ENCODE measurements at places on chromosomes 2 and 18.
A peak's percentile ranks its signal among the peaks of the same experiment; 100 is the strongest.

GRCh38 chr2:162233197-162233596 is 10.0 kb downstream of the FAP start:
- DNase-seq, result no peak

DNA sequence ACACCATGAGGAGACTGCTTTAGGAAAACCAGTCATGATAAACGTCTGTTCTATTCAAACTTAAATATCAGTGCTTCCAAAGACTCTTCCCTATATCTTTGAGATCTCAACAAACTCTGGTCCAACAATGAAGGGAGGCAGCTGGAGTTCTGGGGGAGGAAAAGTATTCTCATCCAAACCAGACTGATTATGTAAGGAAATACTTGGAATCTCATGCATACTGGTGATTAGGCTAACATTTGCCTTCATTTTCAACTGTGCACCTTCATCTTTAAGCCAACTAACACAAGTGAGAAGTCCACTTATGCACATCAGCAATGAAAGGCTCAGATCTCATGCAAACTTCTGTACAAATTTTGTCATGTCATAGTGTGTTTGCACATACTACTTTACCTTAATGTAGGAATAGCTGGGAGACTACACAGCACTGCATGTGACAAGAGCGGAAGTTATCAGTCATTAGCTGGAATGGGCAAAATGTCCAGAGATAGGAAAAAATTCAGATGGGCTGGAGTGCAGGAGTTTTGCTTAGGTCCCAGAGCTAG is 67.5 kb upstream of the STK17B start:
- no peak for DNase-seq

- DNase-seq, result no peak
Measured at GRCh38 chr2:238458651-238459050, 31.9 kb downstream of the ASB1 start.

DNA sequence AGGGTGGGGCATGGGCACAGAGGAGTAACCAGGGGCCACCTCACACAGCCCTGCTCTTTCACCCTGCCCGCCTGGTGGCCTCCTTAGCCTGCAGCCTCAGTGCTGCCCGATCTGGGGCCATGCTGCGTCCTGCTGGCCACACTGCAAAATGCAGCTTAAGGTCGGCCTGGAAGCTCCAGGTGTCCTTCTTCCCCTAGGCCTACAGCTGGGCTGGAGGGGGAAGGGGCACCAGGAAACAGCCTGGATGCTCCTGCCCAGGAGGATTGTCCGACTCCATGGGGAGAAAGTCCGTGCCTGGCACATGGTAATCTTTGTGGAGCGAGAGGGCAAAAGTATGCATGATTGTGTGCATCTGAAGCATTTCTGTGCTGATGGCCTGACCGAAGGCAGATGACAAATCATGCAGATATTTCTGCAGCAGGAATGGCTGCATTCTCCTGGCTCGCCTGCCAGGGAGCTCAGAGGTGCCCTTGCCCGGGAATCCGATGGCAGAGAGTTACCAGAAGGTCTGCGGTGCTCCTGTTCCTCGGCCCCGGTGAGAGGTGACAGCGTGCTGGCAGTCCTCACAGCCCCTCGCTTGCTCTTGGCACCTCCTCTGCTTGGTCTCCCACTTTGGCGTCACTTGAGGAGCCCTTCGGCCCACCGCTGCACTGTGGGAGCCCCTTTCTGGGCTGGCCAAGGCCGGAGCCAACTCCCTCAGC is 12.8 kb upstream of the ALPP start:
- DNase-seq, result peak; percentile 76

DNA sequence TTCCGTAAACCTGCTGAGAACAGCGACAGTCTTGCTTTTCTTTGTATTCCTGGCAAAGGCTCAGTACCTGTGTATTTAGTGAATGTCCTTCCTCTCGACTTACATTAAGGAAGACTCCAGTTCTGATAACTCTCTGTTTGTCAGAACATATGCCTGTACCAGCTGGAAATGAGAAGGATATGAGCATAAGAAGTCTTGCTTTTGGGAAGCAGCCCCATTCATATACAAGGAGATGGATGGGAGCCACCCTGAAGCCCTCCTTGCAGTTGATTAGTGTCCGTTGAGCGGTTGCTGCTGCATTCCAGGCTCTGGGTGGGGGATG is 59.8 kb downstream of the SH3BP4 start:
- DNase-seq, result no peak

DNA sequence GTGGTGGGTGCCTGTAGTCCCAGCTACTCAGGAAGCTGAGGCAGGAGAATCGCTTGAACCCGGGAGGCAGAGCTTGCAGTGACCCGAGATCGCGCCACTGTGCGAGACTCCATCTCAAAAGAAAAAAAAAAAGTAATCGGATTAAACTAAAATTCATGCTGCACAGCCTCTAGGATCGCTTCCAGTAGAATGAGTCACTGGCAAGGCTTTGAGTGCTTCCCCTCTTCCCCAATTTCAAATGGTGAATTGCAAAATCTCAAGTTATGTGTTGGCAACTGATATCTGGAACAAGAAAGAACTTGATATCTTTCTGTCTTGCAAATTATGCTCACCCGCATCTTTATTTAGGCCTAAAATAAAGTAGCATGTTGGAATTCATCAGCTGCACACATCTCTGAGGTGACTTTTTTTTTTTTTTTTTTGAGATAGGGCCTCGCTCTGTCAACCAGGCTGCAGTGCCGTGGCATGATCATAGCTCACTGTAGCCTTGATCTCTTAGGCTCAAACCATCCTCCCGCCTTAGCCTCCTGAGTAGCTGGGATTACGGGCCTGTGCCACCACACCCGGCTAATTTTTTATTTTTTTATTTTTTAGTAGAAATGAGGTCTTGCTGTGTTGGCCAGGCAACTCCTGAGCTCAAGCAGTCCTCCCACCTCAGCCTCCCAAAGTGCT is 12.7 kb downstream of the TTC39C start:
- DNase-seq, result no peak

DNA sequence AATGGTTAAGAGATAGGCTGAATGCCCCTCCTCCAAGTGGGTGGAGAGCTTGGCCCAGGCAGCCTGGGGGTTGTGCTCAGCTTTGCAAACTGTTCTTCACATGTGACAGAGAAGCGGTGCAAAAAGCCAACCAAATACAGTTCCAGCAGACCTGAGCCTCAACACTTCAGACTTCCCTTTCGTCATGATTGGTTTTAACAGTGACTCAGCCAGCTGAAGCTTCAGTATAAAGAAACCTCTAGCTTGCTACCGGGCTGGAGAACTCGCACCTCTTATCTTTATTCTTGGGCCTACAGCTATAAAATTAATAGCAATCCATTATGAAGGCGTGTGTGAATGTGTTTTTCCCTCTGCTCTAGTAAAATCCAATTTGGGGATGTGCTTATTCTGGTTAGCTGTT is 20.0 kb downstream of the SETBP1 start:
- DNase-seq, result no peak

- DNase-seq, result no peak
Measured at GRCh38 chr18:59659508-59660170, 37.6 kb downstream of the CCBE1 start.

DNA sequence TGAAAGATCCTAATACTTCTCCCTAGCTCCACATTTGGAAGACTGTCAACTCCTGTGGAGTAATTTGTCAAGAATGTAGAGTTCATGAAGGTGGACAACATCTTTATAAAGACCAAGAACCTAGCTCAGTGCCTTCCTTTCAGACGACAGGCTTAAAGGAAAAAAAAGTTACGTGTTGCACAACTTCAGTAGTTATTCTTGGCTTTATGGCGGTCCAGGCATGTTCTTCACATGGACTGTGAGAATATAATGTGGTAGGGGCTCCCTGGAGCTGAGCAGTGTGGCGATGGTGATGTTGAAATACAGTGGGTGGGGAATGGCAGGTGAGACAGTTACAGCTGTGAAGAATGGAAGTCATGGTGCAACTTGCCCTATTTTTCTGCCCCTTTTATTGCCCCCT is 3.9 kb downstream of the TAF1B start:
- no peak for DNase-seq

All from A549 (cell line).